ENCODE measurements at places on chromosomes 13 and 19.
A peak's percentile ranks its signal among the peaks of the same experiment; 100 is the strongest.

DNA sequence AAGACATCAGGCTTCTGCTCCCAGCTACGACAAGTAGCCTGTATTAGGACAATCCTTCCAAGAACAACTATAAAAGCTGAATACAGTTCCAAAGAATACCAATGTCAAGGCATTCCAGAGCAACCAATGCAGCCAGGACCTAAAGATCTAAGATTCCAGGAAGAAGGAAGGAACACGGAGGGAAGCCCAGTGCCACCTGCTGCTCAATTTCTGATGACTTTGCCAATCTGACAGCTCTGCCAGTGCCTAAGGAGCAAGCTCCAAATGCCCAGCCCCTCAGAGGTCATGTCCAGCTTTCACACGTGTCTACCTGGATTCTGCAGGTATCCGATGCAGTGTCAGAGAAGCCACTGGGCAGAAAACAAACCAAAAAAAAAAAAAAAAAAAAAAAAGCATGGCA, 164.4 kb downstream of the IRS2 start:
- DNase-seq = no peak

GRCh38 chr19:56076498-56076897, 44.6 kb downstream of the ZNF787 start:
- DNase-seq = peak; percentile 37

DNA sequence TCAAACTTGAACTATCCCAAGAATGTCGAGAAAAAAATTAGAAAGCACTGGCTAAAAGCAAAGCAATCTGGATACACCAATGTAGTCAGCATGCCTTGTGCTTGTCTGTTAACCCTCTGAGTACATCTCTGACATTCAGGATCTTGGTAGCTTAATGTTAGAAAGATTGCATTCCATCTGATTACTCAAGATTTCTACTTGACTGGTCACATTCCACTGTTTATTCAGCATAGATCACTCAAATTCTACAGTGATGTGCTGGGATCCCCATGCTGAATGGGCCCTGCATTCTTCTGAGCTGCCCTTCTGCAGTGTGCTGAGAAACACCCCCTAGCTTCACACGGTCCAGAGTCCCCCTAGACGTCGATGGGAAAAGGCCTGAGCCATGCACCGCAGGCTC, 295.4 kb upstream of the MAB21L1 start:
- no peak for DNase-seq

DNA sequence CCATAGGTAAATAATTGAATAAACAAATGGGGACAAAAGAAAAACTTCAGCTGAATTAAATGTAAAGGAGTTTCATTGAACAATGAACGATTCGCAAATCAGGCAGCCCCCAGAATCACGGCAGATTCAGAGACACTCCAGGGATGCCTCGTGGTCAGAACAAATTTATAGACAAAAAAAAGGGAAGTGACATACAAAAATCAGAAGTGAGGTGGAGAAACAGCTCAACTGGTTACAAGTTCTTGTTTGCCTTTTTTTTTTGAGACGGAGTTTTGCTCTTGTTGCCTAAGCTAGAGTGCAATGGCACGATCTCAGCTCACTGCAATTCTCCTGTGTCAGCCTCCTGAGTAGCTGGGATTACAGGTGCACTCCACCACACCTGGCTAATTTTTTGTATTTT, 5.7 kb downstream of the ZNF566 start:
- no peak for DNase-seq

GRCh38 chr13:67841071-67841470, 610.9 kb upstream of the PCDH9 start:
- DNase-seq = no peak

DNA sequence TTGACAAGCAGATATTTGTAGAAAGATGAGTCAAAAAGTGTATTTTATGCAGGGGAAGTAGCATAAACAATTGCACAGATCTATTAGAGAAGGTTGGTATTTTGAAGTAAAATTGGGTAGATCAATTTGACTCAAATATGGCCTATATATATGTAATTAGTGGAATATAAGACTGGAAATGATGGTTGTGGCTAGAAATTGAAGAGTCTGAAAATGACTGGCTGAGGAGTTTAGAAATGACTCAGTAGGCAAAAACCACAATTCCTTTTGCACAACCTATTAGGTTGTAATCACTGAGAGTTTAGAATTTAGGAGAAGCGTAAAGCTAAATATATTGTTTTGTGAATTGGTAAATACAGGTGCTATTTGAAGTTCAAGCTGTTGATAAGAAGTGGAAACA, 622.6 kb upstream of the PCDH20 start:
- no peak for DNase-seq

DNA sequence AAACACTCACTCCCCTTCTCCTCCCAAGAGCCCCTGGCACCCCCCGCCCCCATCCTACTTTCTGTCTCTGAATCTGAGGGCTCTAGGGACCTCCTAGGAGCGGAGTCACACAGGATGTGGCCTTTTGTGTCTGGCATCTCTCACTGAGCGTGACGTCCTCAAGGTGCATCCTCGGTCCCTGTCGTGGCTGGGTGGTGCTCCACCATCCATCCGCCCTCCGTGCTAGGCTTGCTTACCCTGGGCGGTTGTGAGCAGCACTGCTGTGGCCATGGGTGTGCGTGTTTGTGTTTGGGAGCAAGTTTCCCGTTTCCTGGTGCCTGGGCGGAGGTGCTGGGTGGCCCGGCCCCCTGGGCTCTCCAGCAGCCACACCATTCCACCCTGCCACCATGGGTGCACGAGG, 12.2 kb downstream of the PLEKHJ1 start:
- no peak for DNase-seq
